Esophagus squamous epithelium (tissue), 5 donors: ENCODE measurements at places on chromosomes 2 and 18. TPM values are rescaled to one million over a fixed set of nuclear protein-coding genes. Genes with fewer than 3 reads are reported as not detected.

The APCDD1 gene
- 49.1 TPM for total RNA-seq

The SNED1 gene
- total RNA-seq, result 3.3 TPM

The KRTCAP3 gene
- total RNA-seq, result 9.8 TPM

The FKBP7 gene
- 1.8 TPM for total RNA-seq

The MAP3K19 gene
- total RNA-seq, result not detected

The DUSP19 gene
- total RNA-seq, result 1.5 TPM
